IMR-90 (cell line): ENCODE measurements at places on chromosomes 13 and 19. TPM values are rescaled to one million over a fixed set of nuclear protein-coding genes. Genes with fewer than 3 reads are reported as not detected.
A peak's percentile ranks its signal among the peaks of the same experiment; 100 is the strongest.

Gene ZNF490
- total RNA-seq = 8.1 and 9.0 TPM in 2 replicates

Gene SYNE4
- total RNA-seq = not detected in 2 replicates

DNA sequence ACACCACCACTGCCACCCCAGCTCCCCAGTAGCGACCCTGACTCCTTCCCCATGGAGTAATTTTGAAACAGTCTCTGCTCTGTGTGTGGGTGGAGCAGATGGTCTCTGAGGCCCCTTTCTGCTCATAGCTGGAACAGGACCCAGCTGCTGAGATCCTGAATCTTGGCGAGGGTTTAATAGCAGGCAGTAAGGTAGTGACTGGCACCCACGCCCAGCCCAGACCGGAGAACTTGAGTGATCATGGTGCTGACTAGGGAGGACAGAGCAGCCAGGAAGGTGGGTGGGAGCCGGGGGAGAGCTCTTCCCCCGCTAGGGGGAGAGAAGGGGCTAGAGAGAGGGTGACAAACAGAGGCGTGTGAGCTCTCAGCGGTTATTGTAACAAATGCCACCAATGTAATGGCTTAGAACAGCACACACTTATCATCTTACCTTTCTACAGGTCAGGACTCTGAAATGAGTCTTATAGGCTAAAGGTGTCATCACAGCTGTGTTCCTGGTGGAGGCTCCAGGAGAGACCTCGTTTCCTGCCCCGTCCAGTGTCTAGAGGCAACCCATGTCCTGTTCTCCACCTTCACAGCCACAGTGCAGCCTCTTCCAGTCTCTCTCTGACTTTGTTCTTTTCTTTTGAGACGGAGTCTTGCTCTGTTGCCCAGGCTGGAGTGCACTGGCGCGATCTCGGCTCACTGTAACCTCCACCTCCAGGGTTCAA, 7.2 kb upstream of the ACER1 start:
- DNase-seq = no peak

GRCh38 chr13:38180126-38180525, 169.5 kb upstream of the UFM1 start:
- DNase-seq = peak; percentile 2

Gene FGF21
- not detected in 2 replicates for total RNA-seq
